ENCODE measurements at places on chromosomes 13 and 19.

DNA sequence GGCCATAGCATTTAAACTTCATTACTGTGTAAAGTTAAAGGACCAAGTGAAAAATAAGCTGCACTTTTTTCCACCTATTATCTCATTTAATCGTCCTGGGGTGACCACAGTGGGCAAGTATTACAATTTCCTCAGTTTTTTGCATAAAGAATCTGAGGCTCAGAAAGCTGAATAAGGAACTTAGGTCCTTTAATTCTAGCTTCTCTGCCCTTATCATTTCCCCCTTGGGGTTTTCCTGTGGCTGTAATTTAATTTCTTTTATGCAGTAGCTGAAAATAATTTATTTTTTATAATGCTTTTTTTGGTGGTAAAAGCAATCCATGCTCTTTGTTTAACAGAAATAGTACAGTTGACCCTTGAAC lies 59.8 kb upstream of the RCBTB2 start:
- no peak for DNase-seq

DNA sequence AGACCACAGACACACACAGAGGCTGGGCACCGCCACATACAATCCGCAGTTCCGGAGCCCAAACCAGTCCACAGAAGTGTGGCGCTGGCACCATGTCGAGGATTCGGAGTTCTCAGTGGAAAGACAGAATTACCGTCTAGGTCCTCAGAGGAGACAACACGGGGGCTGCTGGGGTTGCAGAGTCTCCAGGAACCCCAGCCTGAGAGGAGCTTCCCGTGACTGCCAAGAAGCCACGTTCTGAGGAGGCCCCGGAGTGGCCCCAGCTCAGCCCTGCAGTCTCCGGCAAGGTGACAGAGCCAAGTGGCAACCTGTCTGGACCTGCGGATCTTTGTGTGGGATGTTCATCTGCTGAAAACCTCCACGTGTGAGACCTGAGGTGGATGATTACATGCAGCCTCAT lies 7.3 kb upstream of the ADPRHL1 start:
- DNase-seq = no peak

GRCh38 chr13:79782541-79783205 lies 301.7 kb downstream of the NDFIP2 start:
- no peak for DNase-seq

- no peak for DNase-seq
Measured at GRCh38 chr19:12603714-12604113, 6.9 kb downstream of the ZNF490 start.

DNA sequence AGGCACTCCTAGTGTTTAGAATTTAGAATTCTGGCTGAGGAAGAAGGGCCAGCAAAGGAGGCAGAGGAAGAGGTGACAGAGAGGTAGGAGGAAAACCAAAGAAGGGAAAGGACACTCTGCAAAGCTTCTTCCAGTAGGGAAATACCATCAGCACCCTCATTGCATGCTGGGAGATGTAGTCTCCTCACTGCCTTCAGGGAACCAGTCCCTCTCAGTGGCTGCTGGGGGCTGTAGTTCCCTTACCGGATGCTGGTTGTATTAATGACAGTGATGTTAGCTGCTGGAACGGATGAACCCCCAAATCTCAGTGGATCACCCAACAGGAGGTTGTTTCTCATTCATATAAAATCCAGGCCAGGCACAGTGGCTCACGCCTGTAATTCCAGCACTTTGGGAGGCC lies 10.1 kb downstream of the GRIN2D start:
- peak; percentile 46 for DNase-seq
